Erythroblast (primary cell): ENCODE measurements at places on chromosomes 5 and 9.

DNA sequence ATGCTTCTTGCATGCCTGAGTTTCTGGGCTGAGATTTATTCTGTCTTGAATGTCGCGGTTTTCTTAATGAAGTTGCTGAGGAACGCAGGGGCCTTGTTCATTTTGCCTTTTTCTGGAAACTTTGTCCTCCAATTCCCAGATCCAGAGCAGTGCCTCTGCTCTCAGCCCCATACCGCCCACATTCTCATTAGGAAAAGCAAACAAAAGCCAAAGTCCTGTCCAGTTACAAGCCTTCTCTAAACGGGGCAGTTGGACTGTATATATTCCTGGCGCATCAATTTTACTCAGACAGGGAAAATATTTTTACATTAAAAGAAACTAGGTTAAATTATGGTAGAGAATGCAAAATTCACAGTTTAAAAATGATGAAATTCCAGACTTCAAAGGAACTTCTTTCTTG, 1.2 kb upstream of the PSAT1 start:
- DNase-seq, result no peak

DNA sequence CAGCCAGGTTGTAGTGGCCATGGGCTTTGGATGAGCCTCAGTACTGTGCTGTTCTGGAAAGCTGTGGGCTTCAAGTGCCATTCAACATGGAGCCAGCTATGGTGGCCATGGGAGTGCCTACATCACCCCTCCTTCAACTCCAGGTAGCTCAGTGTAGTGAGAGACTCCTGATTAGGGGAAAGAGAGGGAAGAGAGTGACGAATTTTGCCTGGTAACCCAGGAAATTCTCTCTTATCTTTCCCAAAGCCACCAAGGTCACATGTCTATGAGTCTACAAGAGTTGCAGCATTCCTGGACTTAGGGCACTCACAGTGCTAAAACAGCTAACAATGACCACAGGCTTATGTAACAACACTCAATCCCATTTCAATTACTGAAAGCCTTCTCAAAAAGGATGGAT, 81.7 kb upstream of the SPTLC1 start:
- no peak for DNase-seq

DNA sequence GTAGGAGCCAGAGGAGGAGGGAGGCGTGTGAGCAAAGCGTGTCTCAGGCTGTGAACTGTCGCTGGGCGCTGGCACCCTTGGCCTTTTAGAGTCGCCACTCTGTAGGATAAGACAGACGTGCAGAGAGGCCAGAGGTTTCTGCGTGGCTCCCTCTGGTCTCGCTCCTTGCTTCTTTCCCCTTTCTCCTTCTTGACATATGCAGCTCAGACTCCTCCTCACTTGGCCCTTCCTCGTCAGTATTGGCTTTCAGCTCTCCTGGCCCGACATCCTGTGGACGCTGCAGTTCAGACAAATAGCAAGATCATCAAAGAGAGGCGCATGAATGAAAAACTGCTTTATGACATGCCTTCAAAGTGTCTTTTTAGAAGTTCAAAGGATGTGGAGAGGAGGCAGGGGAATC, 116.8 kb upstream of the SPRY4 start:
- DNase-seq, result no peak

DNA sequence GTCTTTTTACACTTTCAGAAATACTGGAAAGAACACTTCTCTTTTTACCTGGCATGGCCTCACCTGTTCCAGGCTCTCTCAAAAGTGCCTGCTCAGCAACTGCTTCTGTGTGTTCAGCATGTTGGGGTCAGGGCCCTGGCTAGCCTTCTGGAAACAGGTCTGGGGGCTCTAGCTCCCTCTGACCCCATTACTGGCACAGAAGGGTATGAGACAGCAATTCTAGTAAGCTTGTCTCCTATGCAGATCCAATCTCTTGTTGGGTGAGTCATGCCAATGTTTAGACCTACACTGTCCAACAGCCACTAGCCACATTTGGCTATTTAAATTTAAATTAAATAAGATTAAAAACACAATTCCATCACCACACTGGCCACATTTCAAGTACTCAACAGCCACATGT, 80.8 kb downstream of the MAPKAP1 start:
- DNase-seq, result peak; percentile 28

- no peak for DNase-seq
Observed at GRCh38 chr5:176355400-176356178, 6.0 kb downstream of the KIAA1191 start.

GRCh38 chr5:87899208-87899661, 369.4 kb downstream of the TMEM161B start:
- DNase-seq, result no peak

DNA sequence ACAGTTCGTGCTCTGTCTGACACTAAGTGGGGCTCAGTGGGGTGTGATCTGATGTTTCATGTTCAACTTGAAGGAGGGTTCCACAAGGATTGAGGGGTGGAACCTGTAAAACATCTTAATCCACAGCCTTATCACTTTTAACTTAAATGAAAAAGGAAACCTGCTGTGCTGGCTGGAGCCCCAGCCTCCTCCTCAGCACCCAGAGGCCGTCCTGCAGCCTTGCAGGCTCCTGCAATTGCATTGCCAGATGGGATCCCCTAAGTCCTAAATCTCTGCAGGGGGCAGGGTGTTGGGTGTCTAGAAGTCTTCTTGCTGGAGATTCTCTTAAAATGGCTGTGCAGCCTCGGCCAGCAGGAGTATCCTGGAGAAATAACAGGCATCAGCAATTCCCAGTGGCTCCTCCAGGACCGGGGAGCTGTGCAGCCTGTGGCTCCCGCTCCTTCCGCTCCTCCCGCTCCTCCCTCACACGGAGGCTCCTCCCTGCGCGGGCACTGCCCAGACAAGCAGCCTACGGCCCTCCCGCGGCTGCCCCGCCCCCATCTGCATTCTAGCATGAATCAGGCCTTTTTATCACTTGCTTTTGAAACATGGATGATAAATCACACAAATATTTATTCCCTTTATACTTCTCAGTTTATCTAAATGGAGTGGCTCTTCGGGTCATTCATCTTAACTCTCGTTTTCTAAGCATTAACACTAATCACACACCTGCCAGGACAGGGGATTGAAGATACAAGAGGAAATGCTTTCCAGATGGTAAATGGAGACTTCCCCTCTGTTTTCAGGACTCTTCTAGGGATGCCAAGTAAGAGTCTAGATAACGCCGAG, 131.0 kb downstream of the ADAMTS16 start:
- no peak for DNase-seq

DNA sequence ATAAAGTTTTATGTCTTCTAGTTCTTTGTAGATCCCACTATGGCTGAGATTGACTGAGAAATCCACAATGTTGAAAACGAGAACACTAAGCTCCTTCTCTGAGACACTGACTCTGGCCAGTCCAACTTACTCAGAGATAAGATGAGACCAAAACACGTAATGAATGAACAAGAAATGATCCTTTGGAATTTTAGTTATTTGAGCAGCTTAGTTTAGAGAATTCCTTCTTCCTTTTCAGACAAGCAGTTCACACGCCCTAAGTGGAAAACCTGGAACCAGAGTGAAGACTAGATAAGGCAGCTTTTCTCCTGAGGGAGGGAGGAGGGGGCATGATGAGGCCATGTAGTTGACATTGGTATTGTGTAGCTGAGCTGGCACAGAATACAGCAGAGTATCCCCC, 139.6 kb downstream of the GABRB2 start:
- no peak for DNase-seq

DNA sequence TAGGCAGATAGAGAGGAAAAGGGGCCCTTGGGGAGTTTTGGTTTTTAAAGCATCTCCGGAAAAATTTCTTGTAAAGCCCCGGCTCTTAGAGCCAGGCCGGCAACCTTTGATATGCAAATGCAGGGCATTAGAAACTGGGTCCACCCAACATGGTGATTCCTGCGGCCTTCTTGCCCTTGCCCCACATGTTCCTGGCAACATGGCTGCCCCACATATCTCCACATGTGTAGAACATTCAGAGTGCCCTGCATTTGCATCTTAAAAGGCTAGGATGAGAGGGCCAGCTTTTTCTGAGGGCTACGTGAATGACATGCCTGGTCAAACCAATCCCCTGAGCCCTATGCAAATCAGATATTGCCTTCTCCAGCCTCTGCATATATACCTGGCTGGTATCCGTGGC, 5.0 kb upstream of the SNAPC3 start:
- DNase-seq, result no peak
